ENCODE measurements at places on chromosomes 3 and 15.

GRCh38 chr3:72275331-72275751, 490.4 kb upstream of the PROK2 start:
- DNase-seq = no peak

GRCh38 chr15:90837094-90837493, 31.3 kb upstream of the FURIN start:
- no peak for DNase-seq

- DNase-seq = no peak
Observed at GRCh38 chr15:45307230-45307924, 55.3 kb downstream of the SLC28A2 start.

DNA sequence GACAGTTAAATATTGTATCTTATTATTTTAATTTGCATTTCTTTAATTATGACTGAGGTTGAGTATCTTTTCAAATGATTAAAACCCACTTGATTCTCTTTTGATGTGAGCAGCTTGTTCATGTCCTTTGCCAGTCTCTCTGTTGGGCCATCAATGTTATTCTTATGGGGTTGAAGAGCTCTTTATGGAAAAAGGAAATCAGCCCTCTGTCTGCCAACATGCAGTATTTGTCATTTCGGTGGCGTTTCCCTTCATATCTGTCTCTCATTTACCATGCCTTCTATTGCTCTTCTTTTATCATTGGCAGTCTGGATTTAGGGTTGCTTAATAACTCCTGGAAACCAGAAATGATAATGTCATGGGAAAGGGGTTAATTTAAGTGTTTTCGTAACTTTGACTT, 340.7 kb upstream of the DNAJC19 start:
- DNase-seq = no peak

- no peak for DNase-seq
Observed at GRCh38 chr3:138434276-138434874, at the start of gene ESYT3. ESYT3 (plus strand) TSS chr3:138434616; CDS start chr3:138434799, 183 bp downstream.

DNA sequence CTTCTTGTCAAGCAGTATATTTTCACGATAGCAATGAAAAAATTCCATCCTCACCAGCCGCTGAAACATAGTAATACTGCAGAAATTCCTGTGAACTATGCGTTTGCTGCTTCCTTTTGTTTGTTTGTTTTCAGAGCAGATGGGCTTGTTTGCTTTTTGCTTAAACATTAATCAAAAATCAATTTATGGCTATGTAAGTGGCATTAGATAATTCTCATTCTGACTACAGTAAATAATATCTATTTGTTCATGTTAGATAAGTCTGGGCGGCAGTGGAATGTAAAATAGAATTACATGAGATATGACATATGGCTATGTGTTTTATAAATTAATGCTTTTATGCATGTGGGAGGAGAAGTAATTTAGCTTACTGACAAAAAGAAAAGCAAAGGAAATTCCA, 163.7 kb downstream of the PGPEP1L start:
- DNase-seq = no peak

- DNase-seq = no peak
Observed at GRCh38 chr3:175606650-175607318, 747.6 kb downstream of the NAALADL2 start.

DNA sequence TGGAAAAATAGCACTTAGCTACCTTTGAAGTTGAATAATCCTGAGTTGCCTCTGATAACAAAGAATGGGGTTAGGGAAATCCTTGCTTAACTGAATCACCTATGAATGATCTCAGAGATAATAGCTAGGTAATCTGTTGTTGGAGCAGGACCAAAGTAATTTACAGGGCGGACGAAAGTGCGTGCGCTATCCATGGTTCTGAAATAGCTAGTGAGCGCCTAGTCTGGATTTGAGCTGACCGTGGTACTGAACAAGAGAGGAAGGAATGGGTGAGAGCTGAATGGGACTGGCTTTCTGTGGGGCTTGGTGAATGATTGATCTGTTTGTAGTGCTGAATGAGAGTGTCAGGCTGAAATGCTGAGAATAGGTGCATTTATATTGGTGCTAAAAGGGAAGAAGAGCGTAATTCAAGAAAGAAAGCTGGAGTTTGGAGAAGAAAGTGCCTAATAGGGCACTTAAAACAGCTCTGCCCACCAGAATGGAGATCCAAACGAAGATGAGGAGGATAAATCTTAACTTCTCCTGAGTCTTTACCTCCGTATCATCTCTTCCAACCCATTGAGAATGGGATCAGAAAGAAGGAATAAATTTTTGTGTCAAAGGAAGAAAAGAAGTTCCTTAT, 10.1 kb downstream of the SCN10A start:
- no peak for DNase-seq

DNA sequence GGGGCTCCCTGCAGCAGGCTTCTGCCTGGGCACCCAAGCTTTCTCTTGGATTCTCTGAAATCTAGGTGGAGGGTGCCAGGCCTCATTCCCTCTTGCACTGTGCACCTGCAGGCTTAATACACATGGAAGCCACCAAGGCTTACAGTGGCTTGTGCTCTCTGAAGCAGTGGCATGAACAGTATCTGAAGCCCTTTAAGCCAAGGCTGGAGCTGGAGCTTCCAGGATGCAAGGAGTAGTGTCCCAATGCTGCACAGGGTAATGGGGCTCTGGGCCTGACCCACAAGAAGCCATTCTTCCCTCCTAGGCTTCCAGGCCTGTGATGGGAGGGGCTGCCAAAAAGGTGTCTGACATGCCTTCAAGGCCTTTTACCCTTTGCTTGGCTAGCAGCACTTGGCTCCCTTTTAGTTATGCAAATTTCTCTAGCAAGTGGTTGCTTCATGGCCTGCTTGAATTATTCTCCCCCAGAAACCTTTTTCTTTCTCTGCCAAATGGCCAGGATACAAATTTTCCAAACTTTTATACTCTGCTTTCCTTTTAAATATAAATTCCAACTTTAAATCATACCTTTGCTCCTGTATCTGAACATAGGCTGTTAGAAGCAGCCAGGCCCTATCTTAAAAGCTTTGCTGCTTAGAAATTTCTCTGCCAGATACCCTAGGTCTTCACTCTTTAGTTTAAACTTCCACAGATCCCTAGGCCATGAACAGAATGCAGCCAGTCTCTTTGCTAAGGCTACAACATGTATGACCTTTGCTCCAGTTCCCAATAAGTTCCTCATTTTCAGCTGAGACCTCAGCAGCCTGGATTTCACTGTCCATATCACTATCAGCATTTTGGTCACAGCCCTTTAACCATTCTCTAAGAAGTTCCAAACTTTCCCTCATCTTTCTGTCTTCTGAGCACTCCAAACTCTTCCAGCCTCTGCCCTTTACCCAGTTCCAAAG, 201.1 kb upstream of the LRRFIP2 start:
- DNase-seq = no peak

DNA sequence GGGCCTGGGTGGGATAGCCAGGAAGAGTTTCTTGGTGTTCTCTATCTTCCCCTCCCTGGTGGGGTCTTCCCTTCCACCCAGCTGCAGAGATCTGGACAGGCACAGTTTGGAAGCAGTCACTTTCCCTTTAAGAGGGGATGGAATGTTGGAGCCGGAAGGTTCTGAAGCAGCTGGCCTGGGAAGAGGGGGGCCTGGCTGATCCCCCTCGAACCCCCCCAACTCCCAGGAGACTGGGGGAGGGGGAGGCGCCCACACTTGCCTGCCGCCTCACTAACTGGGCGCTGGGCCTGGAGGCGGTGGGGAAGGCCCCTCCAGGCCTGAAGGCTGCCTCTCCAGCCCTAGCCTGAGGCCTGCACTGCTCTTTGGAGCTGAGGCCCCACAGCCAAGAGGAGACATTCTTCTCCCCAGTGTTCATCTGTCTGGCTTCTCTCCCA, 1.4 kb downstream of the DVL3 start:
- no peak for DNase-seq

DNA sequence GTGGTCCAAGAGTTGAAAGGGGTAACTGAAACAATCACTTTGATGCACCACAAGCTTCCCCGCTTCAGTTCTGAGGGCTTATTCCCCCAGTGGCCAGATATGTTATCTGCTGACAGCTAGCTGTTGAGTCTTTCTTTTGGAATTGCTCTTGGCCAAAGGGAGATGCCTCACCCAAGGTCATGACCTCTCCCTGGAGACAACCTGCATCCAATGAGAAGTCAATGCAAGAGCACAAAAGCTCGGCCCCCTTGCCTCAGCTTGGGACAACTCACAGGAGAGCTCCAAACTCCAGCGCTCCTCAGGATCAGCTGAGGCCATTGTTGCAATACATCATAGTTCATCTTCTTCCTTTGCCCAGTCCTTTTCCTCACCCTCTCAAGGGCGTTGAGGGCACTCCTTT, 31.0 kb upstream of the THBS1 start:
- DNase-seq = no peak

DNA sequence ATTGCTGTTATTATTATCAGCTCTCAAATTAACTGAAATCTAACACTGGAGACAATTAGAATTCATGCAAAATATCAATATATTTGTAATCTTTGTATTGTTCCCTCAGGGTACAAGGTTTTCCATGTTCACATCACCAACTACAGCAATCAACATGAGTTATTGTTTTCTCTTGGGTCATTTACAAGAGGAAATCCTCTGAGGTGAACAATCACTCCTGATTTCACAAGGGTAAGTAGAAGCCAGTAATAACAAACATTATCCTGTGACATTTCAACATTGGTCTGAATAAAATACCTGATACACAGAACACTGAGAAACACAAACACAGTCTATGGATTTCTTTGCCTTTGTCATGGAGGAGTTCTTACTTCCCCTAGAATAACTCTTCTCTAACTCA, 174.0 kb downstream of the SUCNR1 start:
- DNase-seq = no peak

DNA sequence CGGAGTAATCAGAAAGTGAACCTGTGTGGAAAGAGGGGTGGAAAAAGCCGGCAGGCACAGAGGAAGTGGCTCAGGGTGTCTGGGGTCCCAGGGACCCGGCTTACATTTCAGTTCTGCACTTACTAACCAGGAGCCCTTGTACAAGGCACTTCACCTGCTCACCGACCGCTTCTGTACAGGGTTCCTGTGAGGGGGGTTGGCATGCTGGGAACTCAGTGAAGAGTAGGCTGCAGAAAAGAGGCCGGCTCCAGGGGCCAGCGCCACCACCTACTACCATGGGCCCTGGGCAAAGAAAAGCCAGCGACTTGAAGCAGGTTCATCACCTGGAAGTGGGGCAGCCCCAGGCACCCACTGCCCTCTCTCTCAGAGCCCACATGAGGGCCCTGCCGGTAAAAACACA, 6.2 kb downstream of the STIMATE start:
- DNase-seq = no peak

- no peak for DNase-seq
Observed at GRCh38 chr15:87733541-87733941, 523.0 kb downstream of the NTRK3 start.

DNA sequence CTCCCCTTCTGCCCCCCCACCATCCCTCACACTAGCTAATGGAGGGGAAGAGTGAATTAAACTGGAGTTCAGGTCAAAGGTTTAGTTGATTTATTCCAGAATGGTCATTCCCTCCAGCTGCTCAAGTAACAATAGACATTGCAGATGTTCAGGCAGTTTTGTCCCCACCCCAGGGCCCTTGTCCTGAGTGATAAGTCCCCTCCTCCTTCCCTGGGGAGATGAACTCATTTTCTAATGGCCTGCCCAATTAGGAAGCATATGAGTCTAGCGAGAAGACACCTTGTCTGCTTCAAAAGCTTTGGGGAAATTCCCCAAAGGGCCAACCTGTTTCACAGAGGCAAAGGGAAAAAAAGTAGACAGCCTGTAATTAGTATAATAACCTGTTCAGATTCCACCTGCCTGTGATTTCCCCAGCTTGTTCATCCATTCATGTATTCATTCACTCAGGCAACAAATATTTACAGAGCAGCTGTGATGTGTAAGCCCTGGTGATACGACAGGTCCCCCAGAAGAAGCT, 165.3 kb downstream of the SHQ1 start:
- DNase-seq = no peak

GRCh38 chr15:70702584-70702983, 60.8 kb downstream of the UACA start:
- DNase-seq = no peak

- DNase-seq = no peak
Observed at GRCh38 chr3:149581248-149581647, 76.6 kb downstream of the WWTR1 start.

GRCh38 chr3:28973609-28974008, 307.3 kb upstream of the RBMS3 start:
- no peak for DNase-seq

- DNase-seq = no peak
Observed at GRCh38 chr15:80950291-80951078, 39.1 kb downstream of the MESD start.

DNA sequence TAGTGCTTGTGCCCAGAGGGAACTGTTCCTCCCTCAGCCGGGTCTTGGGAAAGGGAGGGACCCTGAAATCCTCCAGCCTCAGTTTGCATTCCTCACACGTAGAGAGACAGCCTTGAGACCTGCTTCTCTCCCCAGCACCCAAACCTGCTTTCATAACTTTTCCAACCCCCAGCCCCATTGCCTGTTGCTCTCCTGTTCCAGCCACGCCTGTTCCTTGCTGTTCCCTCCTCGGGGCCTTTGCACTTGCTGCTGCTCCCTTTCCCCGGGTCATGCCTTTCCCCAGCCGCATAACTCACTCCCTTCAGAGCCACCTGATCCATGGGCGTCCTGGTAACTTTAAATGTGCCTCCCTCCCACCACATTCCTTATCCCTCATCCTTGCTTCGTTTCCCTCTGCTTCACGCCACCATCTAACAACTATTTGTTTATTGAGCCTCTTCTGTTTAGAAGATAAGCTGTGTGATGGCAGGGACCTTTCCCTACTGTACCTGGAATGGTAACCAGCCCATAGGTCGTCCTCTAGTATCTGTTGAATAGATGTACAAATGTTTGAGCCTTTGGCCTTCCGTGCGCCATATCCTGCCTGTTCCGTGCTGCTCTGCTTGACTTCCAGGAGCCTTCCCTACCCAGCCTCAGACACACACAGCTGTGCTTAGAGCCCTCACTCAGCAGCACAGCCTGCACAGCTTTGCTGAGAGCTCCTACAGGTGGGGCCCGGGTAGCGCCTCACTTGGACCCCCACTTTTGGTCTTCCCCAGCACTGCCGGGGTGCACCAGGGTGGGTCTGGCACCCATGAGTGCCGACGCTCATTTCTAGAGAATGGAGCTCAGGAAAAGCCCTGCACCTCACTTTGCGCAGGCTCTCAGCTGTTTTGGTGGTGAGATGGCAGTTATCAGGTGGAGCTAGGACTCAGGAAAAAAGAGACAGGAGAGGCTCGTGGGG, 60.2 kb downstream of the SCN5A start:
- no peak for DNase-seq

- no peak for DNase-seq
Observed at GRCh38 chr15:69595009-69595791, 142.6 kb downstream of the RPLP1 start.

DNA sequence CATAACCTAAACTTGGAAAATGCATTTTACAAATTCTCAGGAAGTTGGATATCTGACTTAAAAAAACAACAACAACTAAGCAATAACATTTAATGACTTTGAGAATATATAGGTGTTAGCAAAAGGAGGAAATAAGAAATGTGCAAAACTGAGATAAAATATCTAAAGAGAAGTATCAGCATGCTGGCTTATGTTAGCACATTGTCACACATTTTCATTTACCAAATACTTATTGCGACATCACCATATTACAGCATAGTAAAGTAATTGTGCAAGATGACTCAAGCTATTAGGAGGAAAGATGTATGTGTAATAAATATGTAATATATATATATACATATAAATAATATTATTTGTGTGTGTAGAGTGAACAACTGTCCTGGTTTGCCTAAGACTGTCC, 9.2 kb downstream of the PTX3 start:
- DNase-seq = no peak
